ENCODE measurements at places on chromosomes 13 and 19.

DNA sequence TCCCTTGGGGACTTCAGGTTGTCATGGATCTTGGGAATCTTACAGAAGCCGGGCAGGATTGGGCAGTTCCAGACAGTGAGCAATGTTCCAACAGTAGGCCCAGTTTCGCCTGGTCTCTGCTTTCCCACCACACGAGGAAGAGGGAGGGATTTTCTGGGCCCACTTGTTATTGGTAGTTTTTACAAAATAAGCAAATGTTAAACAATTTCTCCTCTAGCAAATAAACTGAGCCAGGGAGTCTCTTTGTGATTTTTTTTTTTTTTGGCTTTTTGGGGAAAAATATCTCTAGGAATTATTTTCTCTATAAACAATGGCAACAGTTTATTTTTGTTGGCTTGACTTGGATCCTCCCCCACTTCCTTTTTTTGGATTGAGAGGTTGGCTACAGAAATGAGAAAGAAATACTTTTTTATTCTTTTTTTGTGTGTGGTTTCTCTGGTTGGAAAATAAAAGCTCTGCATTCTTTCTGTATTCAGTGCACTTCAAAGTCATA lies 89.3 kb downstream of the TM9SF2 start:
- no peaks in the 10 kb centered on the region for H3K36me3 ChIP-seq
- H3K4me1 ChIP-seq = peaks cover 3% of the 10 kb centered on the region
- no peak overlapping the region for H3K4me3 ChIP-seq
- no peak for DNase-seq

- peaks cover 1% of the 10 kb centered on the region for H3K27me3 ChIP-seq
- H3K27ac ChIP-seq = no peak overlapping the region
- H3K36me3 ChIP-seq = no peaks in the 10 kb centered on the region
- DNase-seq = no peak
Measured at GRCh38 chr19:31512181-31512970, 163.1 kb upstream of the TSHZ3 start.

GRCh38 chr13:39282400-39282972 lies 244.2 kb downstream of the NHLRC3 start:
- no peak for DNase-seq
- H3K36me3 ChIP-seq = no peaks in the 10 kb centered on the region
- no peak overlapping the region for H3K27ac ChIP-seq

GRCh38 chr19:52398081-52398441 lies 412 bp downstream of the ZNF528 start:
- H3K27me3 ChIP-seq = no peaks in the 10 kb centered on the region
- peaks cover 20% of the 10 kb centered on the region for H3K4me1 ChIP-seq
- DNase-seq = no peak
- H3K4me3 ChIP-seq = peak overlapping the region; percentile 88

GRCh38 chr13:30045916-30046704 lies 195.7 kb upstream of the UBL3 start:
- DNase-seq = no peak
- H3K4me1 ChIP-seq = peaks cover 18% of the 10 kb centered on the region
- no peaks in the 10 kb centered on the region for H3K27me3 ChIP-seq
- H3K4me3 ChIP-seq = no peak overlapping the region
- H3K27ac ChIP-seq = no peak overlapping the region

DNA sequence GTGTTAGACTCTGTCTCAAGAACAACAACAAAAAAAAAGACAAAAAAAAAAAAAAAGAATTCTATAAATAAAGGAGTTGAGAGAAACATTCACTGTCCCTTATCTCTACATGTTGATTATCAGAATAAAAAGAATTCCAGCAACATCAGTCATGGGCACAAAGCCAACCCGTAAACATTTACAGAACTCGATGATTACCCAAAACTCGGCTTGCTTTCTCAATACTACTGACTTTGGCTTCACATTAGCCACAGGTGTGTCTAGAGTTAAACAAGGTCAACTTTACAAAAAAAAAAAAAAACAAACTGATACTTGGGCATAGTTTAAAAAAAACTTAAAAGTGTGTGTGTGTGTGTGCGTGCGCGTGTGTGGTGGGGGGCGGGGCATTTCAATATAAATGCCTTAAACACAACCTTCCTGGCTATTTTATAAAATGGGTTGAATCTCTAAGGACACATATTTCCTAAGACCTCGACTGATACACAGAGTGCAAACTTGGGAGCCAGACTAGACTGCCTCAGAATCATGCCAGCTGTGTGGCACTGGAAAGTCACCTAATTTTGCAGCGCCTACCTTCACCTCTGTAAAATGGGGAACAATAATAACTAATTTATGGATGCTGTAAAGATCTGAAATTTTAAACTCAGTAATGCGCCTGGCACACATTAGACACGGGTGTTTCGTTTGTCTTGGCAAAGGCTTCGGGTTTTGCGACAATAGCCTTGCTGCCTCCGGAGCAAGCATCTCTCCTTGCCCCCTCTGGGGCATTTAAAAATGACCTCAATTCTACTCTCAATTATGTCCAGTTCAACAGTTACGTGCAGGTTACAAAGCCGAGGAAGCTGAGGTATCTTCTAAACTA lies 922 bp downstream of the EBPL start:
- peaks cover 22% of the 10 kb centered on the region for H3K36me3 ChIP-seq
- no peak for DNase-seq
- peaks cover 32% of the 10 kb centered on the region for H3K4me1 ChIP-seq
- peak overlapping the region; percentile 87 for H3K4me3 ChIP-seq
- no peaks in the 10 kb centered on the region for H3K27me3 ChIP-seq

GRCh38 chr19:51194527-51195315 lies 30.2 kb upstream of the CD33 start:
- no peak overlapping the region for H3K4me3 ChIP-seq
- H3K36me3 ChIP-seq = no peaks in the 10 kb centered on the region
- peaks cover 1% of the 10 kb centered on the region for H3K27me3 ChIP-seq
- DNase-seq = no peak

DNA sequence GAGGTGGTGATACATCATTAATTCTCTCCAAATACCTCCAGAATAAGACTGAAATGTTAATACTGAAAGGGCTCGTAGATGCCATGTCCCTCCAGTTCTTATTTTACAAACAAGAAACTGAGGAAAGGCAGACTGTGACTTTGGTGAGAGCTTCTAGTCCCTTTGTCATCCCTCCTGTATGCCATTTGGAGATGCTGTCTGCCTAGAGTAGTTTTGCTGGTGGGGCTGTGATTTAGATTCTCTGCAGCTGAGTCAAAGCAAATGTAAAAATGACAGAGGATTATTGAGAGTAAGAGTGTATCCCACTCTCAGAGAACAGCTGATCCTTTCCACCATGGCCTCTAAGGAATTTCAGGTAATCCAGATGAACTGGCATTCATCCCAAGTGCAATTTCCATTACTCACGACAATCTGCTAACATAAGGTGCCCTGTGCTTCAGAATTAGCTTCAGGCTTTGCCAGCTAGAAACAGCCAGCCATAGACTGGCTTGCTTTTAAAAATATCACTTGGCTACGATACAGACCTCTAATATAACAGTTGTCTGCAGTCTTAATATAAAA lies 16.8 kb downstream of the PABPC3 start:
- no peak overlapping the region for H3K27ac ChIP-seq
- H3K36me3 ChIP-seq = no peaks in the 10 kb centered on the region
- no peak overlapping the region for H3K4me3 ChIP-seq
- peaks cover 15% of the 10 kb centered on the region for H3K27me3 ChIP-seq

DNA sequence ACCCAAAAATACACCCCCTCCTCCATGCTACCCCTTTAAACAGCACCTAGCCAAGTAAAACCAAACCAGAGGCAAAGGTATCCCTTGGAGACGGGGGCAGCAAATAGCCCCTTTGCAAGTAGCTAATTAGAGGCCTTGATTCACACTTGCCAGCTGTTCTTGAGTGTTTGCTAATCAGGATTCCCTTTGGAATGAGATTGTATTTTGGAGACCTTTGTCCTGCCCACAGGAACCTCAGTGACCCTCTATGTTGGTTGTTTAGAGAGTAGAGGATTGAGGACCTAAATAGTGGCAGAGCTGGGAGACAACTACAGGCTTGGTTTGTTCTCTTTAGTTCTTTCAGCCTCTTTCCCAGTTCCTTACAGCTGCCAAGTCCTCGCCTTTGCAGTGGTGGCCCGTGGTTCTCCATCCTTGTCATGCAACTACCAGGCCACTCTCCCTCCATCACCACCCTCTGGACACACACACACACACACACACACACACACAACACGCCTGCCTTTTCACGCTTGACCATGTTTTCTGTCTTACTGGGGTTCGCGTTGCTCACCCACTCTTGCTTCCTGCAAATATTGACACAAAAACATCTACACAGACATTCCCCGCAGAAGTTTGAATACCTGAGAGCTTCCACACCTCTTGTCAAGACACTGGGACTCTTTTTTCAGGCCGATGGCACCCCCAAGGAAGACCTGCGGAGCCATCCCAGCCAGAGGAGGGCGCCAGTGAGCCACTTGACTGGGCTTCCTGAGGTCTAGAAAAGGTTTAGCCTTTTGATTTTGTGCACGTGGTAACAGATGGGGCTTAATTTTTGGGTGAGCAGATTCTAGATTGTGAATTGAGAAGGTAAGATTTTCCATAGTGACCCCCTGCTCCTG lies 80.0 kb upstream of the GPR183 start:
- peak; percentile 84 for DNase-seq
- no peak overlapping the region for H3K4me3 ChIP-seq
- H3K4me1 ChIP-seq = peaks cover 64% of the 10 kb centered on the region
- no peaks in the 10 kb centered on the region for H3K27me3 ChIP-seq
- H3K36me3 ChIP-seq = peaks cover 27% of the 10 kb centered on the region
- H3K27ac ChIP-seq = peak overlapping the region; percentile 73

DNA sequence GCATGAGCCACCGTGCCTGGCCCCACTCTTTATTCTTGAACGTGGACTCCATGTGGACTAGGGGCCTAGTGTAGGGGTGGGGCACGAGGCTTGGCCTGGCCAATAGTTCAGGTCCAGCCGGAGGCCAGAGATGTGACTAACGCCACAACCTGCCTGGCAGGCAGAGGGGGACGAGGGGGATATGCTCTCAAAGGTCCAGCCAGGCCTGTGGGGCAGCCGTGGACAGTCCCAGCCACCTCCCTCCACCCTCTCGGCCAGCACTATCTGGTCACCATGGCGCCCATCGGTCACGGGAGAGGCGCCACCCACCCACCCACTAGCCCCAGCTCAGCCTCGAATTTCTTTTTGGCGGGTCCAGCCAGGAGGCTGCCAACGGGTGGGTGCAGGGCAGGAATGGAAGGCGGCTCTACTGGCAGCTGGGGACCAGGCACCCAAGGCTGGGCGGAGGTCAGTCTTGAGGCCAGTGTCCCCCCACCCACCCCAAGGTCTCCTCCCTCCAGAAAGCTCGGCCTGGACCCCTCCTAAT lies 2.2 kb upstream of the CERS1 start:
- H3K36me3 ChIP-seq = peaks cover 3% of the 10 kb centered on the region
- no peak overlapping the region for H3K4me3 ChIP-seq

DNA sequence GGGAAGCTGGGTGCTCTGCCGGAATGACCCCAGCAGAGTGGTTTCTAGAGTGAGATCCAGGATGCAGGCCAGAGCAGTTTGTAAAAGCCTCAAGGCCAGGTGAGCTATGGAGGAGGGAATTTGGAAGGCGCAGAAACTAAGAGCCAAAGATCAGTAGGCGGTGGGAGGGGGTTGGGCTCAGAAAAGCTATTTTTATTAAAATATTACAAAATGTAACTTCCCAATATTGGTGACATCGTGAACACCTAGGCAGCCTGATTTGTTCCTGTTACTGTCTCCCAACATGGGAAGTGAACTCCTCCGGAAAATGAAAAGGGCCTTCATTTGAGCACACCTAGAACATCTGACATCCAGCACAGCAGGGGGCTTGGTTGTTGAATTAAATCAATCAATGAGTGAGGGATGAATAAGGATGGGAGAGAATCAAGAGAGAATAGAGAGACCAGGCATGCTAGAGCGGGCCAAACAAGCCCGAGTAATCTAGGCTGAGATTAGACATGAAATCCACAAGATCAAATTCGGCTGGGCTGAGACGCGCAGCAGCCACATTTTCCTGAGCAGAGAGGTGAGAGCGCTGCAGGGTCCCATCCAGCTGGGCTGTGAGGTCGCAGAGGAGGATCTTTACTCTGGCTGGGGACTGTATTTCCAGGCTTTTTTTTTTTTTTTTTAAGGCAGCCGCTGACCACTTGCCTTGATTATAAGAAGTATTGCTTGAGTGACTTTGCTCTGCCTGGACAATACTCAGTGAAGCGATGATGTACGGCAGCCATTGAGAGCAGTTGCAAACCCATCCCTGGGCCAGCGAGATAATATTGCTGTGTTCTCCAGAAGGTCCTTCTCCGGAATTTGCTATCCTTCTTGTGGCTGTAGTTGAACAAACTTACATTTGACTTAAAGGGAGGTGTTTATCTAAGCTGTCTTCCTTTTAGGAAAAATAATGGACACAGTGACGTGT lies 178.0 kb upstream of the KL start:
- H3K36me3 ChIP-seq = peaks cover 18% of the 10 kb centered on the region
- H3K4me3 ChIP-seq = no peak overlapping the region
- peaks cover 26% of the 10 kb centered on the region for H3K4me1 ChIP-seq
- H3K27ac ChIP-seq = peak overlapping the region; percentile 85

GRCh38 chr19:52221831-52222375 lies 32.1 kb downstream of the PPP2R1A start:
- H3K36me3 ChIP-seq = peaks cover 90% of the 10 kb centered on the region
- no peak for DNase-seq
- H3K4me1 ChIP-seq = no peaks in the 10 kb centered on the region

DNA sequence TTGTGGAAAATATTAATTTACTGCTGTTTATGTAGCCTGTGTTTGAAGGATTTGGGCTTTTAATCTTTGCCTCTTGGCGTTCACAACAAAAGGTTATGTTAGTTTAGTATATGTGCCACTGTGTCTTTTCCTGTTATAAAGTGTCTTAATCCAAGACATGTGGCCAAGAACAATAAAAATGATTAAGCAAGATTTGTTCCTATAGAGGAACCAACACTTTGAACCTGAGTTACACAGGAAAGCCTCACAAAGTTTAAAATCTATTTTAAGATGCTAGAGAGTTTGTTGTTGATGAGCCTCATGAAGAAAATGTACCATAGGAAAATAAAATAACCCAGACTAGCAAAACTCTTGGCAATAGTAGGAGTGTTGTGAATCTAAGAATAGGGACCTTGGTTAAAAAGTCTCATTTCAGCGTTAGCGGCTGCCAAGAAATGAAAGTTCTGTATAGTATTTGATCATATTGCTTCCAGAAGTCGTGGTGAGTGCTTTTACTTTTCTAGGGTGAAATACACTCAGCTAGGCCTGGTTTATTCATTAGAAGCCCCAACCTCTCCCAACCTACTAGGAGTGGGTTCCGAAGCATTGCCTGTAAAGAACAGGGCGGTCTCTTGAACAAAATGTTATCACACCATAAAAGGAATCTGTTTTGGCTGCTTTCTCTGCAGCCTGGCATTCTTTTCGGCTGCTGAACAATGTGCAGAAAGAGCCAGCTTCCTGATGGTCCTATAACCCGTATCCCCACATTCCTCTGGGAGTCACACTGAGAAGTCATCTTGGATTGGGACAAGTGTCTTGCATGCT lies 102.6 kb downstream of the LRCH1 start:
- no peaks in the 10 kb centered on the region for H3K27me3 ChIP-seq
- H3K4me1 ChIP-seq = peaks cover 50% of the 10 kb centered on the region
- H3K36me3 ChIP-seq = peaks cover 19% of the 10 kb centered on the region
- peak overlapping the region; percentile 84 for H3K27ac ChIP-seq
- no peak for DNase-seq

- peaks cover 3% of the 10 kb centered on the region for H3K27me3 ChIP-seq
- peaks cover 21% of the 10 kb centered on the region for H3K36me3 ChIP-seq
- H3K27ac ChIP-seq = peak within 1 kb of the TSS; percentile 89
- peaks cover 25% of the 10 kb centered on the region for H3K4me1 ChIP-seq
- no peak for DNase-seq
Measured at GRCh38 chr19:45901912-45902650, at the start of gene MYPOP. Gene MYPOP, minus strand, starts transcription at chr19:45902613. Its CDS starts 840 bp downstream, at chr19:45901773.

All from activated CD4-positive, alpha-beta T cell treated with anti-CD3 and anti-CD28 coated beads, Interleukin-2, amount 10 ng/mL, durations not matched to agents 7 days and 5 days (primary cell).